ENCODE measurements at places on chromosomes 3 and 15.
A peak's percentile ranks its signal among the peaks of the same experiment; 100 is the strongest.

DNA sequence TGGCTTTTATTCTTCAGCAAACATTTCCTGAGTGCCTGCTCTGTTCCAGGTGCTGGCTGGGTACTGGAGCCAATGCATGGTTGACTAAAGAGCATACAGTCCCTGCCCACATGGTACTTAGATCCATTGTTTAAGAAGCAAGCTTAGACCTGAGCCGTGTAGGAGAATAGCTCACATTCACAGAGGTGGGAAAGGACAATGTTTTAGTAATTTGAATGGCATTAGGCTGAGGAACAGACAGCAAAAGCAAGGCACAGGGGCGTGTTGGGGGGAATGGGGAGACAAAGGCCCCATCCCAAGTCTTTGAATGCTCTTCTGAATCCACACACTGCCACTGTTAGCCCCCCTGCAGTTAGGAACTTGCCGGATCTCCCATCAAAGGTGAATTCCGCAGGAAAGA is 388.2 kb upstream of the RGMA start:
- no peak for DNase-seq

- DNase-seq, result peak; percentile 59
Observed at GRCh38 chr3:129224984-129225393, 24.4 kb upstream of the COPG1 start.

DNA sequence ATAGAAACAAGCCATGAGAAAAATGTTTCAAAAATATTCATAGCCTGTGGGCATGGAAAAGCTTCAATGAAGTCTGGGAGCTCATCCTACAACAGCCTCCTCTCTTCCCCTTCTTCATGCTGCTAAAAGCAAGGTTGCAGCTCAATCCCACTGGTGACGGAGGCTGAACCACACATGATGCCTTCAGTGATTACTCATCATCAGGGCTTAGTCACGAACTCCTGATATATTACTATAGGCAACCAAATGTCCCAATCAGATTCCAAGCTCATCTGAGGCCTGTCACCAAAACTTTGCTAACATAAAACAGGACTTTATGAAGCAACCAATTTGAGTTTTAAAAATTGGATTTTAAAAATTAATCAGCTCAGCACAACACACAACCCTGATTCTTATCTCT is 24.0 kb upstream of the SLC24A5 start:
- no peak for DNase-seq

DNA sequence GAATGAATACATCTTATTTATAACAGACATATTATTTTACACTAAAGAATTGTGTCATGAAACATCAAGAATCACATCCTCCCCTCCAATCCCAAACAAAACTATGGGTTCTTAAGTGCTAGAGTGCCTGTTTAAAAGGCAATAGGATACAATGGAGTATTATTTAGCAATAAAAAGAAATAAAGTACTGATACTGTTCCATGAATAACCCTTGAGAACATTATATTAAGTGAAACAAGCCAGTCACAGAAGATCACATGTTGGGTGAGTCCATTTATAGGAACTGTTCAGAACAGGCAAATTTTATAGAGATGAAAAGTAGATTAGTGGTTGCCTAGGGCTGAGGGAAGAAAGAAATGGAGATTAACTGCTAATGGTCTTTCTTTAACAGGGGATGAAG is 86.5 kb downstream of the ANKRD28 start:
- no peak for DNase-seq

DNA sequence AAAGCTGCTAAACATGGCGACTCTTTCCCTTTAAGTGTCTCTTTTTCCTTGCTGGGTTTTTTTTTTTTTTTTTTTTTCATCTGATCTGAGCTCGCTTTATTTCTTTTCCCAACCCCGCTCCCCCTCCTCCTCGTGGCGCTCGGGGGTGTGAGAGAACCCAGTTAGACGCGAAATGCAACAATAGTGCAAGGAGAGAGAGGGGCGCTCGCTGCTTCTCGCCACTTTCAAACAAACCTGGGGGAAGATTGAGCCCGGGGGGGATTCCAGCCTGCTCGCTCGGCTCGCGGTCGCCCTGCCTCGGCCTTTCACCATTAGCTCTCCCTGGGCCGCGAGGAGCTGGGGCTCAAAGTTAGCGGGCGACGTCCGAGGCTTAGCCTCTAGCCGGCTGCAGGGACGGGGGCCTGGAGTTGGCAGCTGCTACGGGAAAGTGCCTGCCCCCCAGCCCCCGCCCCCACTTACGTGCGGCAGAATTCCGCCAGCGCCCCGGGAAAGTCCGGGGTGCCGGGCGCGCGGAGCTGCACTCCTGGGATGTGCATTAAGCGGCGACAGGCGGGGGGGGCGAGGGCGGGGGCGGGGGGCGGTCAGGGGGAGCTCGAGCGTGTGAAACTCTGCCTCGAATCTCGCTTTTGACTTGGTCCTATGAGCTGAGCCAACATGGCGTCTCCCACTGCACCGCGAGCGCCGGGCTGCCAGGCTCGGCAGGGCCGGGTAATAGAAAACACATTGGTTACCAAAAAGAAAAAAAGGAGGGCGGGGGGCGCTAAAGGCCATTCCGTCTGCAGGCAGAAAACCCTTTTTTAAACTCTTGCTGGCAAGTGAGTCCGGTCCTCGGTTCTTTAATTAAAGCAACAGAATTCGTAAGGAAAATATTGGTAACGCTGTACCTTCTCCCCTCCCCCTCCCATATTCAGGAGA is 10.4 kb downstream of the NR2F2 start:
- DNase-seq, result peak; percentile 86

GRCh38 chr3:130934442-130935089 is 40.7 kb downstream of the ATP2C1 start:
- no peak for DNase-seq

- no peak for DNase-seq
Observed at GRCh38 chr3:105518806-105519418, 152.2 kb downstream of the ALCAM start.

GRCh38 chr3:107028086-107028485 is 349.2 kb upstream of the CCDC54 start:
- no peak for DNase-seq

DNA sequence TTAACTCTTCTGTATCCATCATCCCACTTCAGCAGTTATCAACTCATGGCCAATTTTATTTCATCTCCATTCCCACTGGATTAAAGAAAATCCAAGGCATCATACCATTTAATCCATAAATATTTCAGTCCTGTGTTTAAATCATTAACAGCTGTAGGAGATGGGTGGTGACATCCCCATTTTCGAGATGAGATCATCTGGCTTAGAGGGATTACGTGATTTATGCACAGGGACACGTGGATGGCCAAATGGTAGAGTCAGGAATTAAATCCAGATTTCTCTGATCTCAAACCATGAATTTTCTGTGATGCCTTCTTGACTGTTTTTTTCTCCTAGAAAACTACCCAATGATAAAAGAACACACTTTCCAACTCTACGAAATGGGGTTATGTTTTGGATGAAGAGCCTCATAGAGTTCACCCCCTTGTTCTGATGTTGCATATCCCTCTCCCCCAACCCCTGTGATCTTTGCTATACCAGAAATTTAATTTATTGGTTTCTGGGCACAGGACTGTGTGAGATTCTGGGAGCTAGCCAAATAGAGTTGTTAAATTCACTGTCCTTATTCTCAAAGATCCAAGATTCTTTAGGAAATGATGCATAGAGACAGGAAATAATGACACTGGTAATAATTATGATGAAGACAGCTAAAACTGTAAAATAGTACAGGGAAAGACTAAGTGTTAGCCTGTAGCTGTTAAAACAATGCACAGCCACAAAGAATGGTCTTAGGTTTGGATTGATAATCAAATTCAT is 7.4 kb downstream of the ZNF589 start:
- DNase-seq, result no peak

GRCh38 chr15:70164910-70165715 is 67.4 kb upstream of the TLE3 start:
- no peak for DNase-seq

DNA sequence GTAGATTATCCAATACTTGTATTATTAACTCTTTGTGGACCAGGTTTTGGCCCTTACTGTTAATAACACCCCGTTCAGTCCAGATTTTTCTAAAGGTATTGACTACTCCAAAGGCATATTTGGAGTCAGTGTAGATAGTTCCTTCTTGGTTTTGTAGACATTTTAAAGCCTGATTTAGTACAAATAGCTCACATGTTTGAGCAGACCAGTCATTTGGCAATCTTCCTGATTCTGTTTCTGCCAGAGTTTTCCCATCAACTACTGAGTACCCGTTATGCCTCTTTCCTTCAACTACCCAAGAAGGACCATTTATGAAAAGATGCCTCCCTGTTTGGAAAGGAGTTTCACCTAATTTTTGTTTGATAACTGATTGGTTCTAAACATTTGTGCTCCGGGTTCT is 82.0 kb downstream of the CHCHD4 start:
- DNase-seq, result no peak

- no peak for DNase-seq
Observed at GRCh38 chr3:50581459-50581842, 12.1 kb downstream of the HEMK1 start.

DNA sequence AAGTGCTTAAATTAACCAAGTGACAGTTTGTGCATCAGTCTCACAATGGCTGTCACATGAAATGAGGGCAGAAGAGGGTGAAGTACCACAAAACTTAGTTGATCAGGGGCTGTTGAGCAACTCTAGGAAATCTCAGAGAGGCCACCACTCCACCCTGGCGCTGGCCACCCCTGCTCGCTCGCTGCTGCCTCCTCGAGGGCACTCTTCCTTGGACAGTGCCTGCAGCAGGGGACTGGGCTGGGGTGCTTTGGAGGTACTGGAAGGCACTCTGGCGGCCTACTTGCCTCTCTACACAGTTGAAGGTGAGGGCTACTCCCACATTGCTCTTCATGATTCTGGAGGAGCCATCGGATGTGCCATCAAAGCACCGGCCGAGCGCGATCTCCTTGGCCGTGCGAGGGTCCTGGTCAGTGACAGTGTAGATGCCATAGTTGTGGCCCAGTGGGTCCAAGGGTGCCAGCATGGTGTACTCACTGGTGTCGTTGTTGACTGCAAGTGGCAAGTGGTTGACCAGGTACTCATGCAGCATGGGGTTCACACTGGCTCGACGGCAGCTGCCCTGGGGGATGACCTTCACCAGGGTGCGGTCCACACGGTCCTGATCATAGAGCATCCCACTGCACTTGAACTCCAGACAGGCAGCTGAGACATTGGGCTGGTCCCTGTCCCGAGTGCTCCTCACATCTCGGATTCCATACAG is 11.6 kb upstream of the CLPX start:
- no peak for DNase-seq

DNA sequence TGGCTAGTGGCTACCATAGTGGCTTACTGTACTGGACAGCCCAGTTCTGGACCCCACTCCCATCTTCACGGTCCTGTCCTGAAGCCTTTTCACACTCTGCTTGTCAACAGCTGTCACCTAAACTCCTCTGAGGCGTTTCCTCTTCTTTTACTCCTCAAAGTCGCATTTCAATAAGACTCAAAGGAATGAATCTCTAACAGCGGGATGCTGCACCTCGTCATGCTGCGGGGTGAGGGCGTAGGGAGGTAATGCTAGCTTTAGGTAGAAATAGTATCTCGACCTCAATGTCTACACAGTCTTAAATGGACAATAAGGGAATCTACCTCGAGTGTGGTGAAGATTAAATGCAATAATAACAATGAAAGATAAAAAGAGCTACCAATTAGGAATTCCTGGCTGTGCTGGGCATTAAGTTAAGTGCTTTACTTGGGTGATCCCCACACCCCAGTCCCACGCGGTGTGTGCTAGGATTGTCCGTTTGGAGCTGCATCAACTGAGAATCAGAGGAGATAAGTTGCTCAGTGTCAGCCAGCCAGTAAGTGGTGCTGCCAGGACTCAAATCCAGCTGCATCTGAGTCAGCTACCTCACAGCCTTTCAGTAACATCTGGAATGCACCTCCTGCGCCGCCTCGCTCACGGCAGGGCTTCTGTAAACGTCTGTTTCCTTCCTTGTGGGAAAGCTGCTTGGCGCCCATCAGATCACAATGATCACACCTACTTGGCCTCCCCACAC is 14.0 kb downstream of the PLA2G4D start:
- no peak for DNase-seq

DNA sequence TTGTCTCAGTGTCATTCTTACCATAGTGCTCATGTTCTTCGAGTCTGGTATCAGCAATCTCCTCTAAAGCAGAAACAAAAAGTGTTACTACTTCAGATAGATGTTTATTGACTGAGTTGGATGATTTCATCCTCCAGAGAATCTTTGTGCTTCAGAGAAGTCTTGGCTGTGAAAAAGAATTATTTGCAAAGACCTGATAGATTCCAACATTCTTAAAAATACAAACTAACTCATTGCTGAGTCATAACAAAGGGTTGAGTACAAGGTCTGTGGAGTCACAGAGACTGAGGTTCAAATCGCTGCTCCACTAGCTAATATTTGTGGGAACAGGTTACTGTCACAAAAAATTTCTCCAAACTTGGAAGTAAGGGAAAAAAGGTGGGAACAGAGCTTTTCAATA is 9.0 kb upstream of the STRIT1 start:
- no peak for DNase-seq

GRCh38 chr15:76337059-76337695 is 604 bp downstream of the ISL2 start:
- no peak for DNase-seq

DNA sequence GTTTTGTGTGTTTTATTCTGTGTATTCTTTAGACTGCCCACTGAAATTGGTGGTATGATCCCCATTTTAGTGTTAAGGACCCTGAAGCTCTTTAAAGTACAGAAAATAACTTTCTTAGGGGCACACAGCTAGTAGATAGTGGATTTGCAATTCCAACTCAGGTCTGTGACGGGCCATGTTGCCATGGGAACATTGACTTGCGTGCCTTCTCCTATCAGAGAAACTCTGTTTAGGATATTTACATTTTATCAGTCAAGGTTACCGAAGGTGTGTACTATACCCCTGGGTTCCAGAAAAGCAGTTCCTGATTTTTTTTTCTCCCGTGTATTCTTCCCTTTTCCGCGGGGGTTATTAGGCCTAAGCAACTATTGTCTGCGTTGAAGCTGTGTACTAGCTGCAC is 19.4 kb downstream of the MYZAP start:
- DNase-seq, result peak; percentile 1

- DNase-seq, result no peak
Observed at GRCh38 chr3:188826574-188826973, 345.2 kb upstream of the TPRG1 start.

- DNase-seq, result no peak
Observed at GRCh38 chr15:37638116-37638515, 296.3 kb upstream of the TMCO5A start.

DNA sequence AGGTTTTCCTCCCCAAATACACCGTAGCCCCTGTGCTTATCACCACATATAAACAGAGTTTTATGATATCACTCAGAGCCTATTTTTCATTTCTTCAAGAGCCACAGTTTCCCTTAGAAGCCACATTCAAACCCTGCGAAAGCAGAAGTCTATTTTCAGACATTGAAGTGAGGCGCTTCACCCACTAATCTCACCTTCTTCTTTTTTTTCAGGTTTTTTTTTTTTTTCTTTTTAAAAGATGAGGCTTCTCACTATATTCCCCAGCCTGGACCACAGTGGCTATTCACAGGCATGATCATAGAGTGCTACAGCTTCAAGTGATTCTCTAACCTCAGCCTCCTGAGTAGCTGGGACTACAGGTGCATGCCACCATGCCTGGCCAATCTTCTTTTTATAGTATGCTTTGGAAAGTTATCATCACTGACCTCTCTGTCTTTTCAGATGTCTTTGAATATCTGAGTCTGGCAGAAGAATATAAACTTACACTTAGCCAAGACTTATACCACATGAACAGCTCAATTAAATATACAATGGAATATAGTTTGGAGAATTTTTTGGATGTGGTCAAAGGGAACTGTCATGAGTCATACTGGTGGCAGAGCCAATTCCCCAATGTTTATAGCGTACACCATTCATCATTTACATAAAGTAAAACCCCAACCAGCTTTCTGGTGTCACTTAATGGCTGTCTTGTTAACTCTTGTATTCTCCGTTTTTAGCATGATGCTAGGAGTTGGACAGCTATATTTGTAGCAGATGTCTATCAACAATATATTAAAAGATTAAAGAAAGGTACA is 59.7 kb upstream of the CCDC50 start:
- DNase-seq, result no peak

Measured in right forelimb (tissue), 1 donor.